ENCODE measurements at places on chromosomes 3 and 15.

GRCh38 chr3:104854468-104854867, 512.2 kb upstream of the ALCAM start:
- no peak for DNase-seq

- DNase-seq: no peak
These were observed 713.3 kb upstream of the CBLB start for GRCh38 chr3:106582151-106582550.

DNA sequence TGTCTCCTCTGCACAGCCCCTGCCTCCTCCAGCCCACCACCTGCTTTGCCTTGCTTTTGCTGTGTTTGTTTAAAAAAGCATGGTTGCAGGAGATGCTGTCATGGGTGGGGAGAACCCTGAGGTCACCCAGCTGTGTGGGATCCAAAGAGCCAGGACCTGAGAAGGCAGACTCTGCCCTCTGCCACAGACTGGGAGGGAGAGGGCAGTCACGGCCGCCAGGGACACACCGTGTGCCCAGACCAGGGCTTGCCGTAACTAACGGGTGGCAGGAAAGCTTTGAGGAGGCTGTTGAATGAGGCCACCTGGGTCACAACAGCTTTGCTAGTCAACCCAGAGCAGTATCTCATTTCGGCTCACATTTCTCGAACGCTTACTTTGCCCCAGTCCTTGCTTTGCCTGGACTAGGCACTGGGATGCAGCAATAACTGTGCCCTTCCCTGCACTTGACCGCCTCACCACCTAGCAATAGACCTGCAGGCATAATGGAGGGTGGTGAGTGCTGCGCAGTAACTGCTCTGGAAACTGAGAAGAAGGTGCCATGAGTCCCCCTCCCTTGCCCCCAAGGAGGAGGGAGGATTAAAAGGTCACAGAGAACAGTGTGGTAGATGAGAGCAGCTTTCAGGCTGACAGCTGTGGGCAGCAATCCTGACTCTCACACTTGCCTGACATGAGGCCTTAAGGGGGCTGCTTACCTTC, 55.0 kb upstream of the CTDSPL start:
- no peak for DNase-seq

DNA sequence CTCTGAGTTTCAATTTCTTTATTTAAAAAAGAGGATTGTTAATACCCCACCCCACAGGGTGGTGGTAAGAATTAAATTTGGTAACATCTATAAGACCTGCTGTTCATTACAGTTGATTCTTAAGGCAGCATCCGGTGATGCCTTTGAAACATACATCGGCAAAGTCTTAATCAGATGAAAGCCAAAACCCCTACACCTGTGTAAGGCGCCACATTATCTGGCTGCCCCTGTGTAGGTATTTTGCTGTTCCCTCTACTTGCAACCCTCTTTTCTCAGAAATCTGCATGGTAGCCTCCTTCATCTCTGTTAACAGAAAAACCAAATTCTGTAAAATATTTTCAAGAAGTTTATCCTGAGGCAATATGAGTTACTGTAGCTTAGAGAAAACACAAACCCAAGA, 90.0 kb downstream of the ST6GAL1 start:
- DNase-seq: no peak

DNA sequence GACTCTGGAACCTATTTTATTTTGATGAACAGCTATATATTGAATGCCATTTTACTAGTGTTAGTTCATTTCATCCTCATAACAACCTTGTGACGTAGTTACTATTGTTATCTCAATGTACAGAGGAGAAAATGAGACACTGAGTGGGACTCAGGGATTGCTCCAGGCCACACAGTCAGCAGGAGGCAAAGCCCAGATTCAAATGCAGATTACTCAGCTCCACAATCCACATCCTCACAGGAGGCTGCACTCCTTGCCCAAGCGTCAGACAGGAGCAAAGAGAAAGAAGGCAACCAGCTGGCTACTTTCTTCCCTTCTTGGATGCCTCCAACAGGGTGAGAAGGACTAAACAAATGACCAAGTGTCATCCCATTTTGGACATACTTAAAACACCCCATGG, 92.0 kb upstream of the CCDC54 start:
- no peak for DNase-seq

- DNase-seq: no peak
These were observed 1.5 kb upstream of the SH3GL3 start for GRCh38 chr15:83445643-83446042.

GRCh38 chr3:188417271-188417696, 263.3 kb downstream of the LPP start:
- DNase-seq: no peak

- no peak for DNase-seq
These were observed 15.6 kb downstream of the CLDN1 start for GRCh38 chr3:190306513-190307163.

- DNase-seq: no peak
These were observed 7.5 kb upstream of the COLQ start for GRCh38 chr3:15528854-15529537.

DNA sequence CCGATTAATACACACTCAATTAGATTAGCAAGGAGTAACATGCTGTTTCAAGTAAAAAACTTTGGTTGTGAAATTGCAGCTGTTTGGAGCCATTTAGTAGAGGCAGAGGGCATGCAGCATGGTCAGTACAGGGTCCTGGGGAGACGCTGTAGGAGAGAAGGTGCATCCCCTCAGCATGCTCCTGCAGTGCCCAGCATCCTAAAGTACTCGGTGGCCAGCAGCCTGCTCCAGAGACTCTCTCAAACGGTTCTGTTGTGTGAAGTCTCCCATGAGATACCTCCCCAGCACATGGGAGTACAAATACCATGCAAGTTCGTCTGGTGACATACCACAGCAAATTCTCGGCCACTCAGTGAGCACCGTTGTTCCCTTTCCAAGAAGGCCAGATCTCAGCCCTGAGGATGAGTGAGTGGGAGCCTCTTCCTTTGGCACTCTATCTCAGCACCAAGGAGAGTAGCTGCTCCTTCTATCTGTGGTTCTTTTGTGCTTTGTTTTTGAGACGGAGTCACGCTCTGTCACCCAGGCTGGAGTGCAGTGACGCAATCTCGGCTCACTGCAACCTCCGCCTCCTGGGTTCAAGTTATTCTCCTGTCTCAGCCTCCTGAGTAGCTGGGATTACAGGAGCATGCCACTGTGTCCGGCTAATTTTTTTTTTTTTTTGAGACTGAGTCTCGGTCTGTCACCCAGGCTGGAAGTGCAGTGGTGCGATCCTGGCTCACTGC, 72.7 kb downstream of the TJP1 start:
- no peak for DNase-seq

DNA sequence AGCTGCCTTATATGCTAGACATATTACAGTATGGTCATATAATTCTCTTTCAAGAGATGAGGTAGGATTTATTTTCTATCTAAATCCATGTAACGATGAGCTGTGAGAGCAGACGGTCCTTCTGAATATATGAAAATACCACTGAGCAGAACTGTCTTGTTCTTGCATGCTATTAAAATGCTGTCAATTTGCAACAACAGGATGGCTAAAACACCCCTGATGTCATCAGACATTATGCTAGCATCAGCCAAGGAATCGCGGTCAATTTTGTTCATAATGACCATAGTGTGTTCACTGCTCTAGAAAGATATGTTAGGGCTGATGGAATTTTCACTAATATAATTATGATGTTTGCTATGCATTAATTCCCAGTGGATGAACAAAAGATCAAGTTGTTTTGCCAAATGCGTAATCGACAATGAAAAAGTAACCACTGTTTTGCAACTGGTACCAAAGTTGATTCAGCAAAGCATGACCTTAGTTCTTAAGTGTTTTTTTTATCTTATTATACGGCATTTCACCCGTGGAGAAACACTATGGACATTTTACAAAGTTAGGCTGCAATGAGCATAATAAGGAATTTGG, 765.4 kb upstream of the NR2F2 start:
- DNase-seq: no peak

GRCh38 chr15:99916668-99917223, 183.5 kb upstream of the LYSMD4 start:
- no peak for DNase-seq

DNA sequence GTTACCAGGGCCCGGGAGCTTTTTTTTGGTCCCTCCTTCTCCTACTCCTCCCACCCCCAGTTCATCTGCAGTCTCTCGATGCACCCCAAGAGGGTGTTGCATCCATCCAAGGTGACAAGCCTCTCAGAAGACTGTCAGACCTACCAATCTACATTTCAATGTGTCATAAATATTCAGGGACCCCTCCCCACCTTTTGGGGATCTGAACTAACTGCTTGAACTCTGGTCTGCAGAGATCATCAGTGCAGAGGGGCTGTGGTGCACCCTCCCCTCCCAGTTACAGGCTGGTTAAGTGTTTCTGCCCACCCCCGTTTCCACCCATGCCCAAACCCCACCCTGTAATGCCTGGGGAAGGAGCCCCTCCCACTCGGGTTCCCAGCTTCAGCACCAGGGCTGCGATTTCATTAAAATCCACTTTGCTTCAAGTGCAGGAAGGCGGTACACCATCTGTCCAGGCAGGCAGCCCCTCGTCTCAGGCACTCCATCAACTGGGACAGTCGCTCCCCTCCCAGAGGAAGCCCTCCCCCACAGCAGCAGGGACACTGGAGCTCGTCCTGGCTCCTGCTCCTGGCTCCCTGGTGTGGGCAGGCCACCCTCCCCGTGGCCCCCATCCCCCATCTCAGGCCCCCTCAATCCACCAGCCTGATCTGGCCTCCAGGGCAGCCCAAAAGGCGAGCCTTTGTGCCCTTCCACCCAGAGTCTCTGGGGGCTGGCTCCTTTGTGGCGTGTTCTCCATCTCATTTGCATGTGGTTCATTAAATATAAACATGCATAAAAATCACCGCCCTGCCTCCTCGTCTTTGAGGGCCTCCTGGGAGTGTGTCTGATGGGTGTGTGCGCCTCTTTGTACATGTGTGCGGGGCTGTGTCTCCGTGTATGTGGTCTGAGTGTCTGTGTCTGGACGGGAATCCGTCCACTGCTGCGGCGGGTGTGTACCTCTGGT, 32.3 kb downstream of the RNU5B-1 start:
- no peak for DNase-seq

DNA sequence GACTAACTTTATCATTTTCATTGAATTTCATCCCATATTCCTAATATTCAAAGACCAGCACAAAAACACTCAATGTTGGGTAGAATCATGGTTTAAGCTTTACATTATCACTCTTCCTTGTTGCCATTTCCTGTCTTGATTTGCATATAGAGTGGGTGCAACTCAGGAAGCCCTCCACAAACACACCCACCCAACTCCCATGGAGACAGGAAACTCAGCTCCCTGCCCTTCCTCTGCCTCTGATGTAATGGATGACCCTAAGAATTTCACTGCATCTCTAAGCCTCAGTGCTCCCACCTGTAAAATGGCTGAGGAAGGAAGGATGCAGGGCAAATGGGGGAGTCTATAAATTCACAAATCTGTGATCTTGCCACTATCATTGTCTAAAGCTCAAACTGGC, 98.1 kb upstream of the BFSP2 start:
- no peak for DNase-seq

DNA sequence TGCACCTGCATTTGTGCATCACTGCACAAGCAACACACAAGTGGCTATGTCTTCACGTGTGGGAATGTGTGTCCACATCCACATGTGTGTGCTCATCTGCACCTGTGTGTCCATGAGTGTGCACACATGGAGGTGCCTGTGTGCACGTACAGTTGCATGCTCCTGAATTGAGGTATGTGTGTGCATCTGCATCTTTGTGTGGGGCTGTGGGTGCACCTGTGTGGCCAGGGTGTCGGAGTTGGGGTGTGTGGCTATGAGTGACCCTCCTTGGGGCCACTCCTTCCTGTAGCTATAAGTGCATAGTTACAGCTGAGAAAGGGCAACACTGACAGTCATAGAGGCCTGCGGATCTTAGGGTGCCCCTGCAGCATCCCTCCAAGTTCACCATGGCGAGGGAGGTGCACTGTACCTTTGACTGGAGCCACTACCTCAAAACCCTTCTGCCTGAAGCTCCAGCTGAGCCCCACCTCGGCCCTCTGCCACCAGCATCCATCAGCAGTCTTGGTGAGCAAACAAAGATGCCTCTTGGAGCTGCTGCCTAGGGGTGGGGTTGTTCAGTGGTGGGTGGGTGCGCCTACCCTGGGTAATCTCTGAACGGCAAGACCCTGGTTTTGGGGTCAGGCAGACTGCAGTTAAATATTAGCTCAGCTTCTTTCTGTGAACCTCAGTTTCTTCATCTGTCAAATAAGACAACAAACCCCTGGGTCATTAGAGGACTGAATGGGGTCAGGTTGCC, 5.2 kb upstream of the HHATL start:
- no peak for DNase-seq

- no peak for DNase-seq
These were observed 71.9 kb downstream of the SMAD3 start for GRCh38 chr15:67137319-67137718.

DNA sequence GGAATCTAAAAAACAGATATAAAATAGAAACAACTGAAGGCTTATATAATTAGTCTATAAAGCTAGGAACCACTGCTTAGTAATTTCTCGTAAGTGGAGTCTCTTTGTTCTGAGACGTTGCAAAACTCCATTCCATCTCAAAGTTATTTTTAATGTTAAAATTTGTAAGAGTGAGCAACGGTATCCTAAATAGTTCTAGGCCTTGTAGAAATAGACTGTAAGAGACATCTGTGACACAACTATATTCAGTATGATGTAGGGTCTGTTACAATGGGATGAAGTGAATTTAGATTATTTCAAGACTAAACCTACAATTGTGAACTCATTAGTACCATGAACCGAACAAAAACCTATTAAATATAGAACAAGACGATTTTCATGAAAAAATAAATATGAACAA, 57.2 kb downstream of the UBE3A start:
- no peak for DNase-seq

- DNase-seq: no peak
These were observed 5.2 kb downstream of the TBC1D2B start for GRCh38 chr15:78072080-78072892.

- DNase-seq: no peak
These were observed 364.5 kb downstream of the MAGI1 start for GRCh38 chr3:65674226-65674625.

DNA sequence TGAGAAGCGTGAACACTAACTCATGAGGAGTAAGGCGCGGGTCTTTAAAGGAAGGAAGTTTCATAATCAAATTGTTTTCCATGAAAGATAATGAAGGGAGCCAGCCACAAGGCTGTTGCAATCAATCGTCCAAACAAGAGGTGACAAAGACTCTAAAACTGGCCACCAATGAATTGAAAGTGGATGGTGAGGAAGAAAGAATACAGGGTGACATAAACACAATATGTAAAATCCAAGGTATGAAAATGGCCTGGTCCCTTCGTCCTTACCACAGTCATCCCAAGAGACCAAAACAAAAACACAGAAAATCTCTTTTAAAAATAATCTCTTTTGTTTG, 12.0 kb downstream of the CD86 start:
- no peak for DNase-seq

DNA sequence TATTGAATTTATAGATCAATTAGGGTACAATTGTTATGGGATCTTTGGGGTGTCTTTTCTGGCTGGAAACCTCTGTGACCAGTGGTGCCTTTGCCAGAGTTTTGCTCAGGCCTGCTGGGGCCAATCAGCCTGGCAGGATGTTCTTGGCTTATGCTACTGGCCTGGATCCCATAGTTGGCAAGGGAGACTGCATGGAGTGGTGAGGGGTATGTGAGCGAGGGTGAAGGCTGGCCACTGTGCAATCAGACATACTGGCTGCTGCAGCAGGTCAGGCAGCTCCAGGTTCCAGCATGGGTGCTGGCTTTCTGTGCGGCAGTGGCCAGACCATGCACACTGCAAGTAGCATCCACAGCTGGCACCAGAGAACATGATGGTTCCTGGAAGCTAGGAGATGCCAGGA, 1053.2 kb upstream of the GBE1 start:
- no peak for DNase-seq

All from activated T-helper 2 cell treated with anti-CD3 and anti-CD28 coated beads, Interferon-gamma antibody, Interleukin-2, Interleukin-4, amounts not matched to agents 10 μg/mL and 5 μg/mL and 100 μg/mL, durations not matched to agents 14 hours and 24 hours and 36 hours (primary cell).